C1 segment of cervical spinal cord (tissue), 14 donors: ENCODE measurements at places on chromosomes 4 and X.

DNA sequence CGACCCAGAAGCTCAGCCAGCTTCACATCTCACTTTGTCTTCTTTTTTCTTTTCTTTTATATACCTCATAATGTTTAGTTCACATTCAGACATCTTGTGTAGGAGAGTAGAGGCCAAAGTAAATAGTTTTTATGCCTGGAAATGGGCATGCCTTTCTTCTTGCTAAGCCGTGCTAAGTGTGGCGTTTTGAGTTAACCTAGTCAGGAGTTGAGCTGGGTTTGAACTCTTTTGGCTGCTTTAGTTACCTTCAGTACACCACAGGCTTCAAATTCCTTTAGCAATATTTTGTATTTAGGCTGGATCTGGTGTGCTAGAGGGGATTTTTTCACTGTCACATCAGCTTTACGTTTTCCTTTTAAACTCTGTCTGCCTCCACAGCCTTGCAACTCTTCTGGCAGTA is 300.8 kb downstream of the ZNF674 start:
- DNase-seq, result no peak

- no peak for DNase-seq
Observed at GRCh38 chr4:52157641-52158316, 106.7 kb downstream of the SPATA18 start.

GRCh38 chr4:112253382-112254000 is 21.9 kb downstream of the AP1AR start:
- no peak for DNase-seq

DNA sequence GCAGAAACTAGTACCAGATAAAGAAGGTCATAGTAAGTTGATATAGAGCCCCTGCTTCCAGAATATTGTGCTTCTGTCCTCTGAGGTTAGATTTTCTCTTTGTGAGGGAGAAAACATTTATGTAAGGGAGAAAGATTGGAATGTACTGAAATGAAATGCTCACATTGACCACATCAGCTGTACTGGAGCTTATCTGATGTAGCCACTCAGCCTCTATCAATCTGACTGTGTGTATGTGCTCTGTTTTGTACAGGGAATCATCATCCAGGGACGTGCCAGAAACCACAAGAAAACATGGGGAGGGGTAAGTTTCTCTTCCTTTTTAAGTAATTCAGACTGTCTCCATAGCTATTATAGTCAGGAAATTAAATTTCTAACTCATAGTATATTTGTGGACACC is 56.8 kb downstream of the PRRG1 start:
- DNase-seq, result no peak

- DNase-seq, result no peak
Observed at GRCh38 chrX:124257924-124258702, 74.3 kb upstream of the TEX13D start.

DNA sequence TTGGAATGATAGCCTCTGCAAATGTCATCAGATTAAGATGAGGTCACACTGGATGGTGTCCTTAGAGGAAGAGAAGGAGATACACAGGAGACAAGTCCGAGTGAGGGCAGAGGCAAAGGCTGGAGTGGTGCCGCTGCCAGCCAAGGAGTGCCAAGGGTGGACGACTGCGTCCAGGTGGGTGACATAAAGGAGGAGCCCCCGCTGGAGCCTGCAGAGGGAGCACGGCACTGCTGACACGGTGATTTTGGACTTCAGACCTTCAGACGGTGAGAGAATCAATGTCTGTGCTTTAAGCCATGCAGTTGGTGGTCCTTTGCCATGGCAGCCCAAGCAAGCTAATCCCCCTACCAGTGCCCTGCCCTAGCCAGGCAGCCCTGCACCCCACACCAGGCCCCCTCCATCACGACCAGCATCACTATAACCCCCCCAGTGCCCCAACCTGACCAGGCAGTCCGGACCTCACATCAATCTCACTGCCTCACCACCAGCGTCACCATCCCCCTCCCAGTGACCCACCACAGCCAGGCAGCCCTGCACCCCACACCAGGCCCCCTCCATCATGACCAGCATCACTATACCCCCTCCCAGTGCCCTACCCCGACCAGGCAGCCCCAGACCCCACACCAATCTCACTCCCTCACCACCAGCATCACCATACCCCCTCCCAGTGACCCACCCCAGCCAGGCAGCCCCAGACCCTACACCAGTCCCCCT is 130.0 kb downstream of the HMX1 start:
- no peak for DNase-seq

DNA sequence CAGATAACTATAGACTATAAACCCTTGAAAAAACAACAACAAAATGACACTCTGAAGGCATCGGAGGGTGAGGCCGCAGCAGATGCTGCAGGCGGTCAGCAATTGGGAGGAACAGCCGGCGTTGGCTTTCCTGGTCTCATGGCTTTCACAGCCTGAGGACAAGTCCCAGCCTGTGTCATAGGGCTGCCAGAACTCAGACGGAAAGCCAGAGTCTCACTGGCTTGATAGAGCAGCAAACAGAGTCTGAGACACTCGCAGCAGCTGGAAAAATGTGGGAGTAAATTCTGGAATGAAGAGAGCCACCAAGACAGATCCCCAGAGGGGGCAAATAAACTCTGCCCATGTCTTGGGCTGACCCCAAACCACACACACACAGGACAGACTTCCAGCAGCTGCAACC is 86.3 kb downstream of the PPP2R2C start:
- no peak for DNase-seq

- no peak for DNase-seq
Observed at GRCh38 chr4:183852910-183853547, 52.1 kb upstream of the STOX2 start.

GRCh38 chrX:24920769-24921168 is 95.0 kb downstream of the ARX start:
- DNase-seq, result no peak

DNA sequence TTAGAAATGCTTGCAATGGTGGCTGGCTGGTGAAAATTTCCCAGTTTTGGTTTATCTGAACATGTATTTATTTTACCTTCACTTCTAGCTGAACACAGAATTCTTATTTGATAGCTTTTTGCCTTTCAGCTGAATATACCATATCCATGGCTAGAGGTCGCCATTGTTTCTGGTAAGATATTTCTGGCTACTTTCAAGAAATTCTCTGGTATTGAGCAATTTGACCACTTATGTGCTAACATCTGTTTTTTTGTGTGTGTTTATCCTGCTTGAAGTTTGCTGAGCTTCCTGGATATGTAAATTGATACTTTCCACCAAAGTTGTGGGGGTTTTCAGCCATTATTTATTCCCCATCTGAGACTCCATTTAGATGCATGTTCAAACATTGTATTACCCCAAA is 75.4 kb downstream of the FBXW7 start:
- DNase-seq, result no peak

GRCh38 chr4:120918788-120919187 is 3.7 kb downstream of the PRDM5 start:
- DNase-seq, result no peak

DNA sequence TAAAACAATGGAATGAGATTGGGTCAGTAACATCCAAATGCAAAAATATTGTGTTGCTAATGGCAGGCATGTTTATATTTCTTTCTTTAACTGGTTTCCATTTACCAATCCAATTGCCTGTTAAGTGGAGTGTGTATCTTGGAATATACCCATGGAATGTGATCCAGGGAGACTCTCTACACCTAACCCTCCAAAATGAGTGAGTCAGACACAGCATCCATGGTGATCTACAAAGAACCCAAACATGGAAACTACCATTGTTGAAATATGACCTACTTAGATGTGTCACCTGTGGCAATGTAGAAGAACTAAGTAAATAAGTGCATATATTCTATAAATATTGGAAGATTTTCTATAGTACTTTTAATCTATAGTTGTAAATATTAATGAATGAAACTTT is 110.3 kb downstream of the AREG start:
- no peak for DNase-seq

GRCh38 chr4:8422327-8422726 is 18.2 kb downstream of the ACOX3 start:
- DNase-seq, result no peak

DNA sequence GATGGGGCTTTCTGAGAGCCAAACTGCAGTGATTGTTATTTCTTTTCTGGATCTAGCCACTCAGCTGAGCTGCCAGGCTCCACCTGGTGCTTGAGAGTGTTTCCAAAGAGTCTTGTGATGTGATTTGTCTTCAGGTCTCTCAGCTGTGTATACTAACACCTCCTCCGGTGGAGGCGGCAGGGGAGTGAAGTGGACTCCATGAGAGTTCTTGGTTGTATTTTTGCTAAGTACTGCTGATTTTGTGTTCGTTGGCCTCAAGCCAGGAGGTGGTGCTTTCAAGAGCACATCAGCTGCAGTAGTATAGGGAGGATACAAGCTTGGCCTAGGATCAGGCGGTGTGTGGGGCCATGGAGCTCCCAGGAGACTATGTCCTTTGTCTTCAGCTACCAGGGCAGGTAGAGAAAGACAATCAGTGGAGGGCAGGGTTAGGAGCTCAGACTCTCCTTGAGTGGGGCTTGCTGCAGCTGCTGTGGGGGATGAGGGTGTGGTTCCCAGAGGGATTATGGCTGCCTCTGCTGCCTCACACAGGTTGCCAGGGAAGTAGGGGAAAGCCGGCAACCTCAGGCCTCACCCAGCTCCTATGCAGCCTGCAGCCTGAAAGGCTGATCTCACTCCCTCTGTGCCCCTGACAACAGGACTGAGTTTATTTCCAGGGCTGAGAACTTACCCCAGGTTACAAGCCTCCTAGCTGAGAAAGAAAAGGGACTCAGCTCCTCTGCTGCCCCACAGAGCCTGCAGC is 62.4 kb downstream of the NPFFR2 start:
- no peak for DNase-seq

GRCh38 chrX:105910563-105911105 is 88.3 kb downstream of the NRK start:
- DNase-seq, result no peak

- DNase-seq, result no peak
Observed at GRCh38 chrX:104253567-104254441, 929 bp downstream of the ESX1 start.

- DNase-seq, result no peak
Observed at GRCh38 chrX:48357681-48358080, 1.2 kb upstream of the SSX3 start.

DNA sequence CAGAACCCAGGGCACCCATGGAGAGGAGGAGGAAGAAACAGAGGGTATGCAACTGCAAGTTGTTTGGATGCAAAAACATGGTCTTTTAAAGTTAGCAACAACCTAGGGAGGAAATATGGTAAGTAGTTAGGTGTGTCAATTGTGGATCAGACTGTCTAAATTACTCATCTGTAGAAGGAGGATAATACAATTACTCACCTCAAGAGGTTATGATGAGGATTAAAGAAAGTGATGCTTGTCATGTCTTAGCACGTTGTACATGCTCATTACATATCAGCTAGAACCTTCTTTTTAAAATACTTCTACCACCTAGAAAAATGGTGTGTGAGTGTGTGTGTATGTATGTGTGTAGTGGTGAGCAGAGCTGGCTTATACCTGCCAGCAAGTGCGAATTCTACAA is 2.3 kb upstream of the C1QTNF7 start:
- no peak for DNase-seq

DNA sequence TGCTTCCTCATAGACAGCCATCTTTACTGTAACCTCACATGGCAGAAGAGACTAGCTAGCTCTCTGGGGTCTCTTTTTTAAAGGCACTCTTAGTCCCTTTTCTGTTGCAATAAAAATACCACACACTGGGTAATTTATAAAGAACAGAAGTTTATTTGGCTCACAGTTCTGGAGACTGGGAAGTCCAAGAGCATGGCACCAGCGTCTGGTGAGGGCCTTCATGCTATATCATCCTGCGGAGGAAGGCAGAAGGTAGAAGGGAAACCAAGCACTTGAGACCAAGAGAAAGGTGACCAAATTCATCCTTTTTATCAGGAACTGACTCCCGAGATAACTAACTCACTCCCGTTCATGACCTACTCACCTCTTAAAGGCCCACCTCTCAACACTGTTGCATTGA is 5.4 kb upstream of the ANXA5 start:
- DNase-seq, result no peak

GRCh38 chr4:9866931-9867330 is 85.5 kb downstream of the DRD5 start:
- DNase-seq, result no peak

DNA sequence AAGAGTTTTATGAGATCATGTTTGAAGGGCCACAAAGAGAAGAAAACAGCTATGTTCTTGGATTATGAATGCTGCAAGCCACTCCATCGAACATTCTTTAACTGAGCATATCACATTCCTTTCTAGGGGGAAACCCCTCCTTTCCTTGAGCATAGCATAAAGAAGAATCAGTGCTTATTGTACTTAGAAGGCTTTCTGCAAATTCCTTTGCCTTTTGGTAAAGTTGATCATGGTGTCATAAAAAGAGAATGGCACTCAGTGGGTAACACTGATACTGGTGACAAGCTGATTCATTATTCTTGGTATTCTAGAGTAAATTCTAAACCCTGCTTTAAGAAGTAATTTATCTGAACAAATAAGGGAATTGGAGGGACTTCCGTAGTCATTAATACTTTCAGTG is 88.5 kb upstream of the GPR34 start:
- DNase-seq, result no peak

DNA sequence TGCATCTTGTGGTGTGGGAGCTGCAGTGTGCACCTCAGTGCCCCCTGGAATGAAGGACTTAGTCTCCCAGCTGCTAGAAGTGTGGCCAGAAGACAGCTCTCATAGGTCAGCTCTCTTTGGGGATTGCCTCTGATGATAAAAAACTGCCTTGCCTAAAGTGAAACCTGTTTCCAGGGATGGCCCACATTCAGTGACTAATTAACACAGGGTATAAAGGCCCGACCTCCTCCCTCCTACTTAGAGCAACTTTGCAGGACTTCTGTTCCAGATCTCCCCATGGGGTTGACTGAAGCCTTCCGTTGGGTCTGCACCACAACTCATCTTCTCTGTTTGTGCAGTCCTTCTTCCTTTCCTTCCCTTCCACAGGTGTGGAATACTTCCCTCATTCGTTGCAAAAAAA is 53.2 kb downstream of the SPINK2 start:
- no peak for DNase-seq

DNA sequence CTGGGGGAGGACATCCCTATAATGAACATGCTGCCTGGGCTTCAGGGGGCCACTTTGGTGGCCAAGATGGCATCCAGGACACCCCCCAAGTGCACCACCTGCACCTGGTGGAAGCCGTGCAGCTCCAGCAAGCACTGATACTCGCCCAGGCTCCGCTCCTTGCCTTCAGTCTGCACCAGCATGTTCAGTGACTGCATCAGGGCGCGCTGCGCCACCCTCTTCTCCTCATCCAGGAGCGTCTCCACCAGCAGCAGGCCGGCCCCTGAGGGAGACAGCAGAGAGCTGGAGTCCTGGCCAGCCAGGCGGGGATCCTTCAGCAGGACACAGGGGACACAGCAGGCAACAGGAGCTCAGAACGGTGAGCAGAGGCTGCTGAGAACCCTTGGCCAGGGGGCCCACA is 11.3 kb upstream of the SLC25A6 start:
- no peak for DNase-seq

DNA sequence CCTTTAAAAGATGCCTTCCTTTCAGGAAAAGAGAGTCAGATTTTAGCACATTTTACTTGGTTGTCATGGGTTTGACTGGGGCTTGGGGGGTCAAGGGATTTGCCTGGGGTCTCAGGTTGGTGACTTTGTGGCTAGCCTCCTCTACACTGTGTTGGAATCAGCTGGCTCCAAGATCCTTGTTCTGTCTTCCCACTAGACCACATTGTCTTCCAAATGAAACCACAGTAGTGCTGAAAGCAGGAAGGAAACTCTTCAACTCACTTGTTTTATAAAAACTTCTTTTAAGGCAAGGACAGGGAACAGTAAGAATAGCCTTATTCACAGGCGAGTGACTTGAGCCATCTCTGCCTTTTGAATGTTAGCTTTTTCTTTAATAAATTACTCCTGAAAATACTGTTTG is 37.0 kb upstream of the OTUD4 start:
- DNase-seq, result no peak
